ENCODE measurements at places on chromosomes 1 and 21. TPM values are rescaled to one million over a fixed set of nuclear protein-coding genes. Genes with fewer than 3 reads are reported as not detected.

The HEYL gene
- total RNA-seq, result 0.78 TPM

The ANGPTL1 gene
- total RNA-seq, result 75.2 TPM

The IFNLR1 gene
- 7.4 TPM for total RNA-seq

The ZNF683 gene
- not detected for total RNA-seq

The KMO gene
- total RNA-seq, result 0.16 TPM

The SPAG17 gene
- not detected for total RNA-seq

The PLA2G2D gene
- total RNA-seq, result not detected

The CHRM3 gene
- 0.07 TPM for total RNA-seq

The CD48 gene
- not detected for total RNA-seq

The TNFAIP8L2 gene
- total RNA-seq, result 3.1 TPM

The CSDE1 gene
- 2,331 TPM for total RNA-seq

The C1orf50 gene
- 4.7 TPM for total RNA-seq

The LEFTY1 gene
- 0.97 TPM for total RNA-seq

The PAQR6 gene
- 0.16 TPM for total RNA-seq

The LMOD1 gene
- 19.6 TPM for total RNA-seq

The ZNF593 gene
- 83.6 TPM for total RNA-seq

The HYI gene
- 7.4 TPM for total RNA-seq

The REG4 gene
- total RNA-seq, result not detected

The AK5 gene
- total RNA-seq, result 1.8 TPM

The ELAPOR1 gene
- total RNA-seq, result not detected

The OR10Z1 gene
- total RNA-seq, result not detected

The B4GALT3 gene
- total RNA-seq, result 47.7 TPM

The GSTM5 gene
- total RNA-seq, result 0.39 TPM

The DIO1 gene
- total RNA-seq, result not detected

The KRTAP26-1 gene
- not detected for total RNA-seq

The PIGV gene
- 2.9 TPM for total RNA-seq

The HNRNPCL1 gene
- total RNA-seq, result not detected

The CATSPERE gene
- total RNA-seq, result not detected

The C1QB gene
- total RNA-seq, result 30.6 TPM

The APOBEC4 gene
- total RNA-seq, result not detected

The TAS1R1 gene
- total RNA-seq, result not detected

The CNKSR1 gene
- 44.1 TPM for total RNA-seq

The GNG4 gene
- not detected for total RNA-seq

The FCRL4 gene
- total RNA-seq, result not detected

The OLIG2 gene
- total RNA-seq, result not detected

The VWA5B1 gene
- not detected for total RNA-seq

The C4BPA gene
- 0.81 TPM for total RNA-seq

The GFI1 gene
- not detected for total RNA-seq

The HPCAL4 gene
- 5.4 TPM for total RNA-seq

The CFAP107 gene
- not detected for total RNA-seq

The MNDA gene
- total RNA-seq, result 2.7 TPM

The TTC3 gene
- total RNA-seq, result 71.6 TPM

The FCGR1A gene
- not detected for total RNA-seq

The DNASE2B gene
- total RNA-seq, result 8.2 TPM

The CALML6 gene
- 4.8 TPM for total RNA-seq

The OR2L8 gene
- total RNA-seq, result not detected

The PTGS2 gene
- 0.25 TPM for total RNA-seq

The CFAP45 gene
- not detected for total RNA-seq

The KCNJ10 gene
- not detected for total RNA-seq

The MAGOH gene
- 19.4 TPM for total RNA-seq

The RGS13 gene
- total RNA-seq, result not detected

The FAM151A gene
- not detected for total RNA-seq

The NUP210L gene
- total RNA-seq, result not detected

The CFAP298 gene
- total RNA-seq, result 35.3 TPM

Measured in gastrocnemius medialis (tissue), 4 donors.